ENCODE measurements at places on chromosomes 12 and 14.

GRCh38 chr14:72543341-72543740, 350.6 kb downstream of the DPF3 start:
- DNase-seq = no peak

DNA sequence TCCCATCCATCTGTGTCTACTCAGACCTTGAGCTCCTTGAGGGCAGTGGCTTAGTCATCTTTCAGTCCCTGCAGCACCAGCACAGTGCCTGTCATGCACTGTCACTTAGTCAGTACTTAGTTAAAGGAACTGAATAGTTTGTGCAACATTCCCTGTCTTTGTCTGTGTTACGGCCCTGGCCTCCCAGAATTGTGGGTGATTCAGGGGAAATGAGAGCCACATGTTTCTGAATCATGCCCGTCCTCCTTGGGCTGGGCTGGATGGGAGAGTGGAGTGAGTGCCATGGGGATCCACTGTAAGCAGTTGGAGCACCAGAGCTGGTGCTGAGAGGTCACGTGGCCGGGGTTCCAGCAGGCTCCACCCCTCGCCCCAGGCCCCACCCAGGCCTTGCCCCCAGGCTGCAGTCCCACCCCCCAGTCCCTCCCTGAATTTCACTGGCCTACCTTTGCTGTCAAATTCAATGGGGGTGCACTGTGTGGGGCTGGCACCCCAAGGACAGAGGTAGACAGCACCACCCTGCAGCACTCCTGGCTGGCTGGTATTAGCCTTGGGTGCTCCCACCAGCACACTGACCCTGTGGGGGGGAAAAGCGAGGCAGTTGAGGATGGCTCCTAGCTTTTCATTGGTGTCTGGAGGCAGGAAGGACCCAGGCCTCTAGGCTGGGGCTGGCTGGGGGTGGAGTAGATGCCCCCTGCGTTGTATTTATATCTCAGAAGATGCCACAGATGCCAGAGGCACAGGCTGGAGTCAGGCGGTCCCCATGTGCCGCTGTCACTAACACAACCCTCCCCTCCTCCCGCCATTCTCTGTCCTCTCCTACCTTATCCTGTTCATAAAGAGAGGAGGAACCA, 7.5 kb downstream of the ITGA5 start:
- peak; percentile 69 for DNase-seq

GRCh38 chr12:121423682-121424623, 24.0 kb downstream of the RNF34 start:
- no peak for DNase-seq

- DNase-seq = no peak
Measured at GRCh38 chr12:52091869-52092268, 12.4 kb downstream of the SMIM41 start.

GRCh38 chr12:68446384-68446783, 114.2 kb upstream of the MDM1 start:
- DNase-seq = no peak

DNA sequence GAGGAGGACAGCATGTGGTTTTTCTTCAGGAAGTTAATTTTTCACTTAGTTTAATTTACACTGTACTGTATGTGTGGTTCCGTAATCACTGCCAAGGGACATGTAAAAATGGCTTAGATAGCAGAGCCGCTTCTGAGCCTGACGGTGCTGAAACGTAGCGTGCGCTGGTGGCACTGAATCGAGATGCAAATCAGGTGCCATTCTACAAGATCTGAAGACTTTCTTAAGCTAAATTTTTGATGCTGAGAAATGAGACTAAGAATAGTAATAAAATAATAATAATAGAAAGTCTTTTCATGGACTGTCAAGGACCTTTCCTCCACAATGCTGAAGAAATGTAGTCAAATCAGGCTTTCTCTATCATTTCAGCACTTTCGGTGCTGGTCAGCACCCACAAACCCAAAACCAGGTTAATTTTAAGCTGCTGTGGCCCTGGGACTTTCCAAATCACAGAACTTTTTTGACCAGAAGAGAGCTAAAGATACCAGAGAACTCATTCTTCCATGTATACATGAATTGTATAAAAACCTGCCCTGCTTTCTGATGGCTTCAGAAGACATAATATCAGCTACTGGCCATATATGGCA, 183.3 kb upstream of the LMO3 start:
- DNase-seq = no peak

DNA sequence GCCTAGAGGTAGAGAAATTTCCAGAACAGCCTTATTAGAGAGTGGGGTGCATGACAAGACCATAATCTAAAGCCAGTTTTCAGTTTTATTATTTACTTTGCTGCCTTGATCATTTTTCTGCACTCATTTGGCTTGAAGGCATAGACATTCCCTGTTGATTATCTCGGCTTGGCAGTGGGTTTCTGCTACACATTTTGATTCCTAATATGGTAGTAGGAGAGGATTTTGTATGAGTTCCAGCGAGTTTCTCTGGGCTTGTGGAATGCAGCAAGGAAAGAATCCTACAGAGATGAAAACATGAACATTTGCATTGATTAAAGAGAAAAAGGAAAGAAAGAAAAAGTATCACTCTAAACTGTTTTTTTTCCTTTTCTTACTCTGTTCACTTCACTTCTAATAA, 281.2 kb downstream of the PAWR start:
- no peak for DNase-seq

- DNase-seq = peak; percentile 73
Measured at GRCh38 chr12:44812062-44812461, 64.1 kb downstream of the NELL2 start.

DNA sequence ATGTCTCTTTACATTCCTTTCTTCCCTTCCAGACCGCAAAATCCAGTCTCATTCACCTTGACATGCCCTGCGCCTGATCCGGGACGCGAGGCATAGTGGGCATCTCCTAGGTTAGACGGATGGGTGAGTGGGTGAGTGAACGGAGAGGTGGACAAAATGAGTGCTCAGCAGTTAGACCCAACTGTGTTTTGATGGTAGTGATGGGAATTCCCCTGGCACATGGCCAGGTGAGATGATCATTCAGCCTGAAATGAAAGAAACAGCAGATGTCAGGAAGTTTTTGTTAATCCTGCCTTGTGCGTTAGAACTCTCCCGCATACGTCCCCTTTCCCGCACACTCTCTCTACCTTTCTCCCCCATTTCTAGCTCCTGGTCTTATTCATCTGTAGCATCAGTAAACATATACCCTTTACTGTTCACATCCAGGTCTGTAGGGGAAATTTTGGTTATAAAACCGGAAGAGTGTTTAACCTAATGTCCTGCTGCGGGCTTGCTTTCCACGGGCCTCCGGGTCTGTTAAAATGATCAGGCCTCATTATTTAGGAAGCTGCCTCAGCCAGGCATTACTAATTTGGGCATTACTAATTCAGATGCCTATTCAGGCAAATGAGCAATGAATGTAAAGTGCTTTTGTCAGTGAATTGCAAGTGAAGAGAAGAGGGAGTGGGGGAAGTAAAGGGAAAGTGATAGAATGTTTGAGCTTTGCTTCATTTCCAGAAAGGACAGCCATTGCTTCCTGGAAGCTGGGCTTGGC, 172.8 kb downstream of the ETV6 start:
- DNase-seq = no peak

DNA sequence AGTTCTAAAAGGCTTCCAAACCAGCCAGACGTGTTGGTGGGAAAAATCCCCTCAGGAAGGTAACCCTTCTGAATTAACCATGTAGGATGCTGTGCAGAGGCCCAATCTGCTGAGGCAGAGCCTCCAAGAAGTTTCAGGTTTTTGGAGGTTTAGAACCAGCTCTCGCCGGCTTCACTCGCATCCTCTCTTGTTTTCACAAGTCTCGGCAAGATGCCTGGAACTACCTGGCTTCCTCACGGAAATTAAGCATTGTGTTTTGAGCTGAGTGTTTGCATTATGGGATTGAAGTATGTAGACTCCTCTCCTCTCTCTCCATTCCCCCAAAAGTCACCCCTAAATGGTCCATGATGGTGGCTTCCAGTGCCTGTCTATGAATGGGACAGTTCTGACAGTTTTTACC, 20.6 kb downstream of the LTBP2 start:
- DNase-seq = no peak

DNA sequence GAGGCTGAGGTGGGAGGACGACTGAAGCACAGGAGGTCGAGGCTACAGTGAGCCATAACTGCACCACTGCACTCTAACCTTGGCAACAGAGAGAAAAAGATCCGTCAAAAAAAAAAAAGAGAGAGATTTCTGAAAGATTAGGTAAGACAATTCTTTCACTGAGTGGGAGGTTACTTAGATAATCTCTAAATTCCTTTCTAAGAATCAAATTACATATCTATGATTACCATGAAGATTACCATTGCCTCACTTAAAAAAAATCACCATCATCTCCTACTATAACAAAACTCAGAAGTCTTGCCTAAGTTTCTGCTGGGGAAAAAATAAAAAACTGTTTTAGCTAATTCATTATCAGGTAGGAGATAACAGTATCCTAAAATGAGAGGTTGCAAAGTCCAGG, 366.7 kb downstream of the DUSP6 start:
- no peak for DNase-seq

- DNase-seq = peak; percentile 15
Measured at GRCh38 chr12:4562034-4562657, at the start of gene DYRK4. Gene DYRK4 (plus strand): TSS chr12:4562208. CDS start chr12:4562246, 38 bp downstream.

- DNase-seq = no peak
Measured at GRCh38 chr14:60632257-60632656, 17.0 kb downstream of the SIX1 start.

DNA sequence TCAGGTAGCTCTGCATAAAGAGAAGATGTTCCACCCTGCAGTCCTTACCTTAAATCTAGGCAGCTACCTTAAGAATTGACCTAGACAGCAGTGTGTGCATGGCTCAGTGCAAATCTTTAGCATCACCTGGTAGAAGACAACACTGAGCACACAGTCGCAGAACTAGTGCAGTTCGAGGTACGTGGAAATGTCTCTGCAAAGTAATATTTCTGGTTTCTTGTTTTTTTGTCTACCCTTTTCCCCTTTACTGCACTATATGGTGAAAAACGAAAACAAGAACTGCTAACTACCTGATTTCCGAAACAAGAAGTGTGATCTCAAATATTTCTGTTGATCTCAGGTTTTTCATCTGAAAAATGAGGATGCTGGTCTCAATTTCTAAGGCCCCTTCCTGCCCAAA, 82.5 kb downstream of the ETV6 start:
- no peak for DNase-seq

- DNase-seq = no peak
Measured at GRCh38 chr12:101854747-101855146, 22.6 kb upstream of the DRAM1 start.

DNA sequence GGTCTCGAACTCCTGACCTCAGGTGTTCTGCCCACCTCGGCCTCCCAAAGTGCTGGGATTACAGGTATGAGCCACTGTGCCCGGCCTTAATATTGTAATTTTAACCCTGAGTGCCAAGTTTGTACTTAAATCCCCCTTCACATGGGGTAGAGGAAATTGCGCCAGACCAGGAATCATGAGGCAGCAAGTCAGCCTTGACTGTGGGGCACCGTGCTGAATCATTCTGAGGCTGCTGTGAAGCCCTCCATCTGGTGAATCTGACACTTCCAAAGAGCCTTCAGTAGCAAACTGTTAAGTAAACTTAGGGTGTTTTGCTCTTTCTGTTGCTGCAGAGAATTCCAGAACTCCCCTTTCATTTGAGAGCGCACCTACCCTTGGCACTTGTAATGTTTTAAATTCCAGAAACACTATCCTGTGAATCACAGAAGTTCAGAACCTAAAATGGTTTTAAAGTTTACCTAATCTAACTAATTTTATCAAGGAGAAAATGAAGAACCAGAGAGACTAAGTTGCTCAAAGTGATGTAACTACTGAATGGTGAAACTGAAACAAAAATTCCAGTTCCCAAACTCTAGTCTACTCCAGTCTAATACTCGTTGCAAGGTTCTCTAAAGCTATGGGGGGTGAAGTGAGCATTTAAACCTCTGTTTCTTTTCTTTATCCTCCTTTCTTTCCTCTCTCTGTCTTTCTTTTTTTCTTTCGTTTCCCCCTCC, 7.5 kb downstream of the HEBP1 start:
- DNase-seq = no peak

DNA sequence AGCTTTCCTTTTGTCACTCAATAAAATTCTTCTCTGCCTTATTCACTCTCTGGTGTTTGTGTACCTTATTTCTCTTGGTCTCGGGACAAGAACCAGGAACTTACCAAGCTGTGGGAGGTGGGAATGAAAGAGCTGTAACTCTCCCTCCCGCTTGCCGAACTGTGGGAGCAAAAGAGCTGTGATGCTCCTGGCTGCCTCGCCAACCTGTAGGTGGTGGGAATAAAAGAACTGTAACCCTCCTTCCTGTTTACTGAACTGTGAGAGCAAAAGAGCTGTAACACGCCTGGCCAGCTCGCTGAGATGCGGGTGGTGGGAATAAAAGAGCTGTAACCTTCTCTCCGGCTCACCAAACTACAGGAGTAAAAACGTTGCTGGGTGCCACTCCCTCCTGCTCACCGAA, 314.1 kb upstream of the LRIG3 start:
- no peak for DNase-seq

- DNase-seq = no peak
Measured at GRCh38 chr12:104626069-104626837, 169.5 kb downstream of the CHST11 start.

GRCh38 chr14:35818346-35819115, 7.6 kb upstream of the BRMS1L start:
- DNase-seq = peak; percentile 39

GRCh38 chr14:22532345-22533056, 56.5 kb downstream of the DAD1 start:
- no peak for DNase-seq

DNA sequence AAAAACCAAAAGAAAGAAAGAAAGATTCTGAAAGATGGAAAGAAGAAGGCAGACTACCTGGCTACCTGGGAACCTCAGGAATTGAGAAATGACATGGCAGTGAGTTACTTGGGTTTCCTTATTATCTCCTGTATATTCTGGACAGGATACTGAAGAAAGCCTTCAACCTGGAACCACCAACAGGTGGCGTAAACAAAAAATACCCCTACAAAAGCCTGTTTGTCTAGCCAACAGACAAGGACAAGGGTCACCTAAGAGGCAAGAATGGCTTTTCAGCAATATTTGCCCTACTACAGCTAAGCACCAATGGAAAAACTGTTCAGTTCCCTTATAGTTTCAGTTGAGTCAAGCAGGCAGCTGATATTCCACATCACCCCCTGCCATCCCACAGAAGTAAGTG, 274.9 kb downstream of the GPHN start:
- no peak for DNase-seq
